NCI-H146 (cell line): ENCODE measurements at places on chromosomes 3 and 15.

GRCh38 chr15:45200001-45200798 is 12.4 kb upstream of the SHF start:
- DNase-seq, result peak; percentile 89

- DNase-seq, result no peak
Observed at GRCh38 chr15:41881550-41881919, 12.3 kb downstream of the SPTBN5 start.

DNA sequence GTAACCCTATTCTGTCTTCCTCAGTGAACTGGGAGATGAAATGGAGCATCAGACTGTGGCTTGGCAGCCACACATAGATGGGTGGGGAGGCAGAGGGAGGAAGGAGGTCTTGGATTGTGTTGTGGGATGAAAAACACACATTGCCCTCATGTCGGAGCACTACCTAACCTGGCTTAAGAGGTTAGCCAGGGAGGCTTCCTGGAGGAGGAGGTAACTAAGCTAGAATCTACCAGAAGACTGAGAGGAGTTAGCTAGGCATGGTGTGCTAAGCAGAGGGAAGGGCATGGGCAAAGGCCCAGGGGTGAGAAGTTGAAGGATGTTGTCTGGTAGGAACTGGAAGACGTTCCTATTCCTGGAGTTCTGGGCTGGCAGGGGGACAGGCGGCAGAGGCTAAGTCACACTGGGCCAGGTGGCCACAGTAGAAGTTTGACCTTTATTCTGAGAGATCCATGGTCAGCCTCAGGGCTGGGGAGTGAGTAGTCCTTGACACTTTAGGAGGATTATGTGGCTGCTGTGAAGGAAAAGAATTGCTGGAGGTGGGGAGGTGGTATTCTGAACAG is 7.7 kb upstream of the PRKCD start:
- DNase-seq, result no peak

GRCh38 chr15:84671211-84671610 is 13.2 kb upstream of the NMB start:
- DNase-seq, result no peak

GRCh38 chr15:69093614-69094013 is 66.8 kb upstream of the GLCE start:
- no peak for DNase-seq

DNA sequence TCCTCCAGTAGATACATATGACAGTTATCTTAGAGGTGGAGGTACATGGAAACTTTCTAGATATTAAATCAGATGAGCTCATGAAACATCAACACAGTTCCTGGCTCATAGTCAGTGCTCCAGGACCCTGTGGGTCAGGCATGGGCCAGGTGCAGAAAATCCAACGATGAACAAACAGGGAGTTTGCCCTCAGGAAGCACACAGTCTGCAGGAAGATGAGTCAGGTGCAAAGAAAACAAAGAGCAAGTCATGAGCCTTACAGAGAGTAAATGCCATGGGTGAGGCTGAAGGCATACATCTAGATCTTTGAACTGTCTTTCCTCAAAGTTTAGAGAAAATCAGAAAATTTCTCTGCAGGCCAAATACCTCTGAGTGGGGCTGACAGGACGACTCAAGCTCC is 184.2 kb upstream of the TPM1 start:
- DNase-seq, result no peak

GRCh38 chr3:2082871-2083480 is 15.7 kb upstream of the CNTN4 start:
- no peak for DNase-seq
